Osteoblast (primary cell): ENCODE measurements at places on chromosomes 1 and 21. TPM values are rescaled to one million over a fixed set of nuclear protein-coding genes. Genes with fewer than 3 reads are reported as not detected.

DNA sequence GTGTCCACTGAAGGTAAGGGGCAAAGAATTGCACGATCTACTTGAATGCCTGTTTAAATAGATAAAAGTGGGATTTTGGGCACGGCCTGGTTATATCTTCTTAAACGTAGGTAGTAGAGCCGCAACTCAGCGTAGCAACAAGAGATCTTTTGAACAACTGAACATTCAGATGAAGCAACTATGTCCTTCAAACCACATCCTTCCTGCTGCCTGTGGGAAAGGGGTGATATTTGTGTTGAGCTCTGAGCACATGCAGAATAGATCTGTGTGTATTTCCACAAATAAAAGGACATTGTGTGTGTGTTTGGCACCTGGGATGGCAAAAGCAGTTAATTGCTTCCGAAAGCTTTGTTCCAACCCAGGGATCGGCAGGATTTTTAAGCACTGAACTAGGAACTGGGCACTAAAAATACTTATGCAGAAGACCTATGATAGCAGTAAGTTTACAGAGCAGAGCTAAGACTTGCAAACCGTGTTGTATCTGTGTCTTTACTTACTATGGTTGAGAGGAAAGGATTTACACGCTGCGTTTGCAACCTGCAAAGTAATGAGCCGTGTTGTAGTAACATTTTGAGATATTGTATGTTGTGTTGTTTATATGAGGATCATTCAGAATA, 333.4 kb downstream of the CHRM3 start:
- DNase-seq: no peak

GRCh38 chr1:1255611-1256010, 9.1 kb upstream of the C1QTNF12 start:
- DNase-seq: peak; percentile 88

DNA sequence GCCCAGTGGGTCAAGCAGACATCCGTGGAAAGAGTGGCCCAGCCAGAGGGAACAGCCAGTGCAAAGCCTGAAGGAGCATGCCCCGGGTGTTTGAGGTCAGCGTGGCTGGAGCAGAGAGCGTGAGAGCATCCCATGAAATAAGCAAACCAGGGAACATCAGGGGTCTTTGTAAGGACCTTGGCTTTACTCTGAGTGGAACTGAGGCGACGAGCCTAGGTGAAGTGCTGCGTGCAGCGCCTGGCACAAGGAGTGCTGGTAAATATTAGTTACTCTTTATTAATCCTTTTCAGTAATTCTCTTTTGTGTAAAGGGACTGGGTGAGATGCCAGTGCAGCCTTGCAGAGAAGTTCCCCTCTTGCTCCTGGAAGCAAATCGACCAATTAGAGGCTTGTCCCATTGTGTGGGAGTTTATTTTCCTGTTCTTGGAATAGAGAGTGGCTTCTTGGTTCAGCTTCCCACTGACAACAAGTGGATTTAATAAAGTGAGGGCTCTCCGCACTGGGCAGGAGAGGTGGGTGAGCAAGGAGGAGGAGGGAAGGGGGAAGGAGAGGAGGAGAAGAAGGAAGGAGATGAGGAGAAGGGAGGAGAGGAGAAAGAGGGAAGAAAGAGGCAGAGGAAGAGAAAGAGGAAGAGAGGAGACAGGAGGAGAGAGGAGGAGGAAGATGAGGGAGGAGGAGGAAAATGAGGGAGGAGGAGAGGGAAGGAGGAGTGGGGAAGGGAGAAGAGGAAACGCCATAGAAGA, 37.6 kb upstream of the DISP3 start:
- DNase-seq: no peak

DNA sequence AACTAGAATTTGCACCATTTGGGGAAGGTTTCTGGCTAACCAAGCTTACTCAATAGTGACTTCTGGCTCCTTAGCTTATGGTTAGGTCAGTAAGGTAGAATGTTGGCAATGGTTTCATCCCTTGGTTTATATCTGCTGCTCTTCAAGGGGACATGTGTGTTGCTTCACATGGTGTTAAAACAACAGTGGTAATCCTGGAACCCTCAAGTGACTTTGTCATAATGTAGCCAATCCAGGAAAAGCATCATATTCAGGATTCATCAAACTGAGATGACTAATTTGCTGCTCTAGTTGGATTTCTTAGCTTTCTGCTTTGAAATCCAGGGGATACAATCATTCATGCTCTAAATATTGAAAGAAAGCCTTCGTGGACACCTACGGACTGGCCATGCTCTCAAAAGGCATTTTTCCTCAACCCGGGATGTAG, 108.7 kb downstream of the RGL1 start:
- peak; percentile 76 for DNase-seq

NHLH1 gene
- total RNA-seq: under 0.01 TPM in 1 of 2 replicates, not detected in the other

GRCh38 chr1:182170891-182171461, 109.5 kb upstream of the ZNF648 start:
- DNase-seq: no peak

DNA sequence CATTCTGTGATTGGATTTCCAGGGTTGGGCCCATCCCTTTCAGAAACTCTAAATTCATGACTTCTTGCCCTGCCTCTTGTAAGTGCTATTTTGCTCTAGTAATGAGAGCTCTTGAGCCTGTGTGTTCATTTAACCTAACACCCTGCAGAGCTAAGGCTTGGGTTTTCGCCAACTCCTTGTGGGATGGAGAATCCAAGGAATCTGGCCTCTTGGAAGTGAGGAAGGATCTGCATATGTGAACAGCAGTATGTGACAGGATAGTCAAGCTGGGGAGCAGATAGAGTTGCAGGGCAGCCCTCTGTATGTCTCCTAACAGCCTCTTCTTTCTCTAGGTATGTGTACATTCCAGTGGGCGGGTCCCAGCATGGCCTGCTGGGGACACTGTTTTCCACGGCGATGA, 258.9 kb downstream of the HHAT start:
- DNase-seq: no peak

DNA sequence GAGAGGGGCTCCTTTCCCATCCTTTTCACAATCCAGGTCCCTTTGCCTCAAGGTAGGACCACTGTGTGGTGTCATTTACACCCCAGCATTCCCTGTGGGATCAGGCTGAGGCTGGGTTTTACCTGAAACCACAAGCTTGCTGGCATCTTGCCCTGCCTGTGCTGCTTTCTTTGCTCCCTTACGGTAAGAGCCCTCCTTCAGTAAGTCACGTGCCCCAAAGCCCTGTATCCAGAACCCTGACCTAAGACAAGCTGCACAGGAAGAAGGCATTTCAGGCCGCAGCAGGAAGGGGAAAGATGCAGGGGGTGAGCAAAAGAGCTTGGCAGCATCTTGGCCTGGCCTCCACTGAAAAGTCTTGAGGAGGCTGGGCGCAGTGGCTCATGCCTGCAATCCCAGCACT, 58.4 kb downstream of the KLHDC7A start:
- no peak for DNase-seq

DNA sequence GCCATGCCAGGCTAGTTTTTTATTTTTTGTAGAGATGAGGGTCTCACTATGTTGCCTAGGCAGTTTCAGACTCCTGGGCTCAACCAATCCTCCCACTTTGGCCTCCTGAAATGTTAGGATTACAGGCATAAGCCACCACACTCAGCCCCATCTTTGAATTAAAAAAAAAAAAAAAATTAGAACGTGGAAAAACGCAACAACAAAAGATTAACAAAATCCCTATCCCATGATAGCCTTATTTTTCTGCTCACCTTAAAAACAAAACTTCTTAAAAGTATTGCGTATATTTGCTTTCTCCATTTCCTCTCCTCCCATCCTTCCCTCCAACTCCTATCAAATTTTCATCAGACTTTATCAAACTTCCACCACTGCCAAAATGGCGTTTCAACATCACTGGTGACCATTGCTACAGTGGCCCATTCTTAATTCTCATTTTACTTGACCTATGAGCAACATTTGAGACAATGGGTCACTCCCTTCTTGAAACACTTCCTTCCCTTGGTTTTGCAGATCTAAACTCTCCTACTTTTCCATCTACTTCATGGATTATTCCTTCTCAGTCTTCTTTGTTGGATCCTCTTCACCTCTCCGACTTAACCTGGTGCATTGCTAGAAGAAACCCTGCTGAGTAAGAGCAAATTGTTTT, 579 bp upstream of the ZNF684 start:
- DNase-seq: peak; percentile 43

FALEC gene
- total RNA-seq: 0.36 TPM in 1 of 2 replicates, not detected in the other

- DNase-seq: peak; percentile 98
These were observed 56.2 kb upstream of the RASAL2 start for GRCh38 chr1:178037510-178038253.

LCE2B gene
- not detected in 2 replicates for total RNA-seq

DNA sequence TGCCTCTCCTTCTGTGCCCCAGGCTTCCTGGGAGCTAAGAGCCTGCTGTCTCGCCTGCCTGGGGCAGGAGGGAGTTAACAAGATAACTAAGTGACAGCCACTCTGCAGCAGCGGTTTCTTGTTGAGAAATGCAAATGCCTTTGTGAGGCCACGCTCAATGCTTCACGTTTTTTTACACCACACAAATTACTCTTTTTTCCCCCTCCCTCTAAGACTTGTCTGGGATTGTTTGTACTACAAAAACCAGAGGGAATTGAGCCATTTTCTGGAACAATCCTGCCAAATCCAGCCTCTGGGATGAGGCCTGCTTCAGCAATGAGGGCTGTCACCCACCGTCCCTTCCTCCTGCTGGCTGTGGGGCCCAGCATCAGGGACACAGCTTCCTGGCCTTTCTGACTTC, 119.6 kb downstream of the ACTL8 start:
- DNase-seq: peak; percentile 66

DNA sequence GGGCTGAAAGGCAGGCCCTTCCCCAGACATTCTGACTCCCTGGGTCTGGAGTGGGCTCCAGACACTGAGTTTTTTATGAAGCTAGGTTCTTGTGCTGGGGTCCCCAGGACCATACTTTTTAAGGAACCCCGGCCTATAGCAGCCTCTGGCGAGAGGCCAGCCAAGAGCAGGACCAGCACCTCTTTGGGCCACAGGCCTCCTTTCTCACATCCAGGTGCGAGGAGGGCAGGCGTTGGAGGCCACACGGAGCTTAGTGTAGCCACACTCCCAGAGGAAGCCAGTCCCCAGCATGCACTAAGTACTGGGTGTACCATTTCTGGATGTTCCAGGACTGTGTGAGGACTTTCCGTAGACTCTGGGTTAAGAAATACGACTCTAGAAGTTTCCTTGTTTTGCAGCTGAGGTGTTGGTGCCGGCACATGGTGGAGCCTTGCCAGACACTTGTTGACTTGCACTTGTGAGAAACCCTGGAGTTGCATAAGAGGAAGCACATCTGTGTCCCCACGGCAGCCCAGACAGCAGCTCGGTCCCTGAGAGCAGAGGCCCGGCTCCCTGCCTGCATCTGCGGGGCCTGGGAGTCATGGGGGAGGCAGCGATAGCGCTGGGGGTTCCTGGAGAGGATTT, 122.2 kb upstream of the VAMP3 start:
- no peak for DNase-seq

GRCh38 chr1:189429610-189430009, 1048.1 kb downstream of the BRINP3 start:
- DNase-seq: peak; percentile 34

RGL1 gene
- 24.6 and 25.3 TPM in 2 replicates for total RNA-seq

DNA sequence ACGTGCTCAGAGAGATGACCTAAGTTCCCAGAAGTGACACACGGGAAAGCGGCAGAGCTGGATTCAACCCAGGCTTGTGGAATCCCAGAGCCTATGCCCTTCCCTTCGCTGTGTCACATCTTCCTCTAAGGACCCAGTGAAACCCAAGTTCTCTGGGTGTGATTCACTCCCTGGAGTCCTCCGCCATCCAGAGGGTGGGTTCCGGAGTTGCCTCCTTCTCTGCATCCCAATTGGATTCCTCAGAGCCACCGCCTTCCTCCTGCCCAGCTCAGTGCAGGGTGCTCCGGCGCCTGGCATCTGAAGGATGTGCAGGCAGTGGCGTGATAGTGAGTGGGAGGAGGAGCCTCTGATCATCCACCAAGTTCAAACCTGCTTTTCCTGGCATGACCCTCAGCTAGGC, 20.7 kb upstream of the RCC2 start:
- DNase-seq: peak; percentile 46

- no peak for DNase-seq
These were observed 47.2 kb upstream of the VANGL1 start for GRCh38 chr1:115594600-115594999.

CAPN9 gene
- total RNA-seq: under 0.01 TPM in 1 of 2 replicates, not detected in the other

DNA sequence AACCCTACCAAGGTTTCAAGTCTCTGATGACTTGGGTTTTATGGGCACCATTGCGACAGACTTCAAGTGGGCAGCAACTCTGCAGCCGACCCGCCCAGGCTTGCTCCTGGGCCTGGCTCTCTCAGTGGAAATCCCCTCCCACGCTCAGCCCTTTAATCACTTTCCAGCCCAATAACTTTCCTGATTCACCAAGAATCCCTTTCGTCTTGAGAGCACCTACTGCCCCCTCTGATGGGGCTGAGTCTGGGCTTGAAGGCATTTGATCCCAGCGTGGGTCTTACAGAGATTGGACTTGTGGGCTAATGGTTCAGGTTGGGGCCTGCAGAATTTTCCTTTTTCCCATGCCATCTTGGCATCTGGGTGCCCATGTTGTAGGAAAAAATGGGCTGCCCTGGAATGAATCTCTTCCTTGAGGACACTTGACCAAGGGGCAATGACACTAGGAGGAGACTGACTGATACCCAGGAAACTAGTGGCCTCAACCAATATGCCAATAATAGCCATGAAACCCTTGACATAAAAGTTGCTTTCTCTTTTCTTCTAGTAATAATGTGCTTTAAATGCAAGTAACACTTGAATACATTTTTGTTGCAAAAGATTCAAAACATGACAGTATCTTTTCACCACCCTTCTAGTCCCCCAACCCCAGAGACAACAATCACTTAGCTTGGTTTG, 7.8 kb upstream of the PHLDA3 start:
- DNase-seq: peak; percentile 84

DNA sequence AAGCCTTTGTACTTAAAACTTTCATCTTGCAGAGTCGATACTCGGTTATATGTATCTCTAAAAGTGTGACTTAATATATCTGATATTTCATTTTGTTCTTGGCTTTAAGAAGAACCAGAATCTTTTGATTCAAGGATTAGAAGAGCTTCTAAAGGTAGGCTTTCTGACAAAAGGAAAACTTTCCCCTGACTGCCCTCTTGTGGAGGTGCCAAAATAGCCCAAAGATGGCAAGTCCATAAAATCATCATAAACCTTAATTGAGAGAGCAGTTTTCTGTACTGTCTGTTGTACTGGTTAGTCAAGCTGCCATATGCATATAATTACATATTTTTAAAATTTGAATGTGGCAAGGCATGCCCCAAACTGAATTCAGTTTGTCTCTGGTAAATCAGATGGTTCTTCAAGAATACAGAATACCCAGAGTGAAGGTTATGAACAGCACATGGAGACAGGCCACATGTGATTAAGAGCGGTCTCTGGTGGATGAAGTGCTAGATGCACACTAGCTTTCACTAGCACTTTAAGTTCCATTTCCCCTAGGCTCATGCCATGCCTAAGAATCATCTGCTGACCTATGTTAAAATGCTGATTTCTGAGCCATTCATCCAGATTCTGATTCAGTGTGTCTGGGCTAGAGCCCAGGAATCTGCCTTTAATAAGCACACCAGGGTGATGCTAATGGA, 27.7 kb upstream of the ELAVL4 start:
- no peak for DNase-seq

NLRP3 gene
- 0.36 and 0.59 TPM in 2 replicates for total RNA-seq

GRCh38 chr1:244102046-244102445, 51.0 kb downstream of the ZBTB18 start:
- peak; percentile 65 for DNase-seq

- peak; percentile 67 for DNase-seq
These were observed 200.4 kb downstream of the NRIP1 start for GRCh38 chr21:14864211-14865021.

- DNase-seq: no peak
These were observed 231.9 kb downstream of the TNR start for GRCh38 chr1:175511496-175511895.
